ENCODE measurements at places on chromosomes 1 and 21. TPM values are rescaled to one million over a fixed set of nuclear protein-coding genes. Genes with fewer than 3 reads are reported as not detected.
A peak's percentile ranks its signal among the peaks of the same experiment; 100 is the strongest.

- DNase-seq = no peak
Measured at GRCh38 chr1:72150508-72150907, 131.8 kb downstream of the NEGR1 start.

- peak; percentile 6 for DNase-seq
Measured at GRCh38 chr1:69567652-69568420, at the start of gene LRRC7. Gene LRRC7 (plus strand): TSS chr1:69567922. CDS start chr1:69568640, 718 bp downstream.

The JTB gene
- 109 TPM for total RNA-seq

The FLG gene
- total RNA-seq = not detected

DNA sequence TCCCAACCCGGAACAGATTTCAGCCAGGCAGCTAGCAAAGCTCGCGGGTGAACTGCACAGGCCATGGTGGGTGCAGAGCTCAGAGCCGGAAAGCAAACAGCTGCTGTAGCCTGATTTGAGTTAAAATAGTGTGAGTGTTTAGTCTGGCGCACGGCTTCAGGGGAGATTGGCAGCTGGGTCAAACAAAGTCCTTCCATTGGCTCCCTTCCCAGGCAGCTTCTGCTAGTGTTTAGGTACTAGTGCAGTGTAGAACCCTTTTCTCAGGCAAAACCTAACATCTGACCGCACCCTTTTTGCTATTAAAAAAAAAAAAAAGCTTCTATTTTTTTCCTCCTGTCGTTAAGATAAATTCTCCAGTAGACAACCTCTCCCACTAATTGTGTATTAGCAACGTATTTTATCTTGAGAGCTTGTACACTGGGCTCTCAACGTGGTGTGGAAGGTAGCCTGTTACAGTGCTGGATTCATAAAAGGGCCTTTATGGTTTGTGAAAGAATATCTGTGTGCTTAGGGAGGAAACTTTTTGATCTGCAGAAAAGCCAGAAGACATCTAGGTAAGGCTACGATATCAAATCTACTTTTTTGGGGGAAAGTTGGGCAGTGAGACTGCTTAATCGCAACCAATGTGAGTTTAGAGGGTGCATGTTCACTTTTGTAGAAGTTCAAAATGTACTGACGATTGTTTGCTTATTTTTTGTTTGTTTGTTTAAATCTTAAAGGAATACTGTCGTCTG is 689.6 kb downstream of the USP25 start:
- DNase-seq = peak; percentile 99

All from dermis microvascular lymphatic vessel endothelial cell (primary cell).